DND-41 (cell line): ENCODE measurements at places on chromosomes 11 and 22.

DNA sequence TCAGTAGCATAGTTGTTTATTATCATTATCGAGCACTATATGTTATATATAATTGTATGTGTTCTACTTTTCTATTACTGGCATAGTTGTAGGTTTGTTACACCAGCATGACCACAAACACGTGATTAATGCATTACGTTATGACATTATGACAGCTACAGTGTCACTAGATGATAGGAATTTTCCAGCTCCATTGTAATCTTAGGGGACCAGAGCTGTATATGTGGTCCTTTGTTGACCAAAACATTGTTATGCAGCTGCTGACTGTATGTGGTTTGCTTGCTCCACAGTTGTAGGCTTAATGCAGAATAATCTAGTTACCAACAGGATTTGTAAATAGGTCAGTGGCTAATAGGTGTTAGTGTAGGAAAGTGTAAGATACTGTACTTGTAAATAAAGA lies 66.1 kb downstream of the HSD17B12 start:
- DNase-seq = no peak

- DNase-seq = no peak
These were observed 90.0 kb downstream of the GRIK4 start for GRCh38 chr11:120601536-120601935.

DNA sequence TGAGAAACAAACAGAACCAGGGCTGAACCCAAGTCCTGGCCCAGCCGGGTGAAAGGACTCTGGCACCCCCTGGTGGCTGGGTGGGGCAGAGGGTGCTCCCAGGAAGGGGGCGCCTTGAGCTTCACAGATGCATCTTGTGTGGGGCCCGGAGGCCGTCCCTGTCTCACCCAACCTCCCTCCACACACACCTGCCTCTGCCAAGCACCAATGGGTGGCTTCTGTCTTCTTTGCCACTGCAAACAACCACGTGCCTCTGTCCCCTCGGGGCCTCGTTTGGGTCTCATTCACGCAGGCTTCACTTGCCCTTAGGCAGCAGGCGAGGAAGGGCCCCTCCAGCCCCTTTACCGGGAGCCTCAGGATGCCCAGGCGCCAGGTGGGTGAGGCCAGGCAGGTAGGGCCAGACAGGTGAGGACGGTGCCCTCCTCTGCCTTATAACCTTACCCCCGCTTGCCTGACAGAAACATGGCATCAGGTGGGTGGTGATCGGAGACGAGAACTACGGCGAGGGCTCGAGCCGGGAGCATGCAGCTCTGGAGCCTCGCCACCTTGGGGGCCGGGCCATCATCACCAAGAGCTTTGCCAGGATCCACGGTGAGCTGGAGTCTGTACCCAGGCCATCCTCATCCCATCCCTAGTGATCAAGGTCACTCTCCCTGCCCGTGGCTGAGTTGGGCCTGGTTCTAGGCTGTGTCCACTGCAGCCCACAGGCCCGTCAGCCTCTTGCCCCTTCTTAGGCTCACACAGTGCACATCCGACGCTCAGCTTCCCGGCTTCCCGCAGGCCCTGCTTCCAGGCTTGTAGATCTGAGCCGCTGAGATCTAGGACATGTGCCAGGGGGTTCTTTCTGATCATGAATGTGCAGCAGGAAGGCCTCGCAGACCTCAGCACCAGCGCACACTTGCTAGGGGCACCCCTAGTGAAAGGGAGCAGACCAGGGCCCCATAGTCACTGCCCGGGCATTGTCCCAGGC lies 17.2 kb downstream of the POLR3H start:
- peak; percentile 62 for DNase-seq

- no peak for DNase-seq
These were observed 601.0 kb upstream of the KIRREL3 start for GRCh38 chr11:127601578-127601977.

- no peak for DNase-seq
These were observed 33.3 kb upstream of the BIRC3 start for GRCh38 chr11:102284008-102284407.

- DNase-seq = no peak
These were observed 35.3 kb upstream of the FCHSD2 start for GRCh38 chr11:73177380-73177777.

GRCh38 chr11:120814531-120815318 lies 209.2 kb upstream of the TBCEL start:
- DNase-seq = no peak

- no peak for DNase-seq
These were observed 4.9 kb upstream of the EI24 start for GRCh38 chr11:125564357-125564756.

DNA sequence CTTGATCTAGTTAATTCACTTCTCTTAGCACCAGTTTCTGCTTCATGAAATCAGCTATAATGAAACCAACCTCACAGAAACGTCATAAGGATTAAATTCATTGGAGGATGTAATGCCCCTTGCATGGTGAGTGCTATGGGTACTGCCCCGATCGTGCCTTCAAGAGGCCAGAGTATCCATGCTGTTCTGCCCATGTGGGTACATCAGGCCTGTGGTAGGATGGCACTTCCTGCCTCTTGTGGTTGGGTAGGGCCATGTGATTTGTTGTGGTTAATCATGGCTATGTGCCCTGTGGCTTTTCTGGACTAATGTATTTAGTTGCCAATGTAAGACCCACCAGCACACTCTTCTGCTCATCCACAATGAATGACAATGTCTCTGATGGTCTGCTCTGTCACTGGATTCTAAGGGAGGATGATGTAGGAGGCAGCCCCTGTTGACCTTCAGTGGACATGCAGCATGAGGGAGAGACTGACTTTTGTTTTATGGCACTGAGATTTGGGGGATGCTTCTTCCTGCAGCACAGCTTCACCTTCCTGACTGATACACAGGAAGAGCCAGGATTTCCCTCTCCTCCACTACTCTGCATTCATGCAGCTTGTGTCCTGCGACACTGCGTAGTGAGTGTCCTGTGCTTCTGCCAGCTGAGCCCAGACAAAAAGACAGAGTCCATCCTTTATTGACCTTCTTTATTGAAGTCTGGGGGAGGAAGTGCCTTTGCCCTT lies 66.2 kb downstream of the DHCR7 start:
- DNase-seq = no peak

GRCh38 chr11:28323621-28324020 lies 215.4 kb downstream of the METTL15 start:
- DNase-seq = no peak

DNA sequence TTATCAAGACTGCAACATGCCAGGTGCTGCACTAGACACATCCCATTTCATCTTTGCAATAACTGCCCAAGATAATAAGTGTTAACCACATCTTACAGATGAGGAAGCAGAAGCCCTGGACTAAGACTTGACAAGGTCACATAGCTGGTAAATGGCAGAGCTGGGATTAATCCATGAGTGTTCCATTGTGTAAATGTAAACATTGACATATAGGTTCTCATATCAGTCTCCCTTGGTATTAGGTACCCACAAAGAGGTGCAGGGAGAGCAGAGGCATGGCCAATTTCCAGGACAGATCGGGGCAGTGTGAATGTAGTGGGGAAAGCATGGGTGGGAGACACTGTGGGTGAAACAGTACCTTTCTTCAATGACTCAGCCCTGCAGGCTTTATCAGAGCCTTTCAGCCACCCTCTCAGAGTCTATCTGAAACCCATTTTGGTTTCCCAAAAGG lies 17.9 kb downstream of the MICAL2 start:
- DNase-seq = no peak

- no peak for DNase-seq
These were observed 122.2 kb downstream of the PLEKHA7 start for GRCh38 chr11:16891964-16892363.

- no peak for DNase-seq
These were observed 215.0 kb downstream of the NXPE2 start for GRCh38 chr11:114893329-114893728.

- DNase-seq = no peak
These were observed 58.7 kb upstream of the TNRC6B start for GRCh38 chr22:40118979-40119378.

GRCh38 chr22:22593964-22594656 lies 35.0 kb upstream of the PRAME start:
- peak; percentile 75 for DNase-seq

DNA sequence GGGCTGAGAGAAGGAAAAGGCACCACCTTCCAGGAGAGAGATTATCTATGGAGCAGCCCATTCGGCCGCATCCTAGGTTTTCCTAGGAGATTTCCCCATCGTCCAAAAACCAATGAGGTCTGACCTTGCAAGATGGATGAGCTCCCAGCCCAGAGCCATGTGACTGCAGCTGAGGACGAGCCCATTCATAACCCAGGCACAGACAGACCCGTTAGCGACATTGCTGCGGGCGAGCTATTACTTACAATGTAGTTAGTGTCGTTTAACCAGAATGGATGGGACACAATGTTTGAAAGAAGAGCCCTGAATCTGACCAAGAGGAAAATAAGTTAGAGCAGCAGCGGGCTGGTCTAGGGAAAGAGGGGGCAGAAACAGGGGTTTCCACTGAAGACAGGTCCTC lies 395.9 kb upstream of the CADM1 start:
- no peak for DNase-seq

DNA sequence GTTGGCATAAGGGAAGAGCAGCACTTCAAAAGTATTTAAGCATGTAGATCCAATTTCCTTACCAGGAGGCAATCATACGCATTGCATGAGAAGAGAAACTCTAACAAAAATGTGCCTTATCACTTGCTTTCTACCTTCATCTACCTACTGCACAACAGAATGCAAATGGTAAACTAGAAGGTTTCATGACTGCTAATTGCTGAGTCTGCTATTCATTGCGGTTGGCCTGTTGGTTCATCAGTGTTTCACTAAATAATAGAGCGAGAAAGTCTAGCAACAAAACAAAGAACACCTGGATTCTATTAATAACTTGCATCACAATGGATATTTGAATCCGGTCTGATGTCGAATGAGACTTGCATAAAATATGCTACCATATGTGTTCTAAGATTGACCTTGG lies 229.0 kb downstream of the OPCML start:
- no peak for DNase-seq

- DNase-seq = no peak
These were observed 6.6 kb upstream of the OR4B1 start for GRCh38 chr11:48210052-48210451.

- no peak for DNase-seq
These were observed 117.3 kb downstream of the RASSF10 start for GRCh38 chr11:13126430-13126829.

DNA sequence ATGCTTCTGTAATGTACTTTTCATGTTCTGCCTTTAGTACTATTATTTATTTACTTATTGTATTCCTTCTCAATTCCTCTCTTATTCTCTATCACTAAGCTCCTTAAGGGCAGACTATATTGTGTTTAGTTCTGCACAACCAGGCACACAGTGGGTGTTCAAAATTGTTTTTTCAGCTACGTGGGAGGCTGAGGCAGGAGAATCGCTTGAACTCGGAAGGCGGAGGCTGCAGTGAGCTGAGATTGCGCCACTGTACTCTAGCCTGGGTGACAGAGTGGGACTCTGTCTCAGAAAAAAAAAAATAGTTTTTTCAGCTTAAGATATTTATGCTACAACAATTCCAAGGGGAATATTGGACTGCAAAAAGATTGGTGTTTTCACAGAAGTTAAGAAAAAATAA lies 17.4 kb upstream of the DDX17 start:
- no peak for DNase-seq

GRCh38 chr11:32244453-32244852 lies 153.6 kb downstream of the RCN1 start:
- no peak for DNase-seq

DNA sequence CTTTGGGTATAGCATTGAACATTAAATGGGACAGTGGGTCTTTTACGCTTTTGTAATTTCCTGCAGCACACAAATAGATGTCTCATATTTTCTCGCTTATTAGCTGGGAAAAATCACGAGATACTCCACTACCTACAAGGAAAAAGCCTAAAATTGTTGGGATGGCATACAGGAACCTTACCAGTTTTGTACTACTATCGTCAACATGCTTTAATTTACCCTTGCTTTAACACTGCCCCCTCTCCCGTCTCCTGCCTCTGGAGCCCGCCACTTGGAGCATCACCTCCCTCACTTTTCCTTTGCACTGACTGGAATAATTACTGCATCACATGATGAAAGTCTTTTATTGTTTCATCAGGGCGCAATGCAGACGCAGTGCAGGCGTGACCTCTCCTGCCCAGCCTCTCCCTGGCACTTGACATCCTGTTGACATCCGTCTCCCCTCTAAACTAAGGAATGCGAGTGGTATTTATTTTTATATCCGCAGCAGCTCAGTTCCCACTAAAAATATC lies 1.0 kb upstream of the FNBP4 start:
- DNase-seq = peak; percentile 52

DNA sequence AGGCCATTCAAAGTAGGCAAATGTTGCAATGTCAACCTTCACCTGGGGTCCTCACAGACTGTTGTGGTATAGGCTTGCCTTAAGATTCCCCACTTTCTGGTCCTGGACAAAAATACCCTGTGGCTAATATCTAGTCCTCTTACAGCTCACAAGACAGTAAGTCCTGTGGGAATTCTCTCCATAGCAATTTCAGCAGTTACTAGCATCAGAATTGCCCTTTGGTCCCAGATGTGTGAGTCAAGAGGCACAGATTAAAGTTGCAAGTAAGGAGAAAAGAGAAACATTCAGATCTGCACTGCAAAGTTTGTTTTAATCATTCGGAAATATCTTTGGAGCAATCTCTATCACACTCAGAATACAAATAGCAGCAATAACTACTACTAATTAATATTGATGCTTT lies 420.2 kb downstream of the NTM start:
- DNase-seq = no peak

GRCh38 chr11:130839981-130840666 lies 76.2 kb downstream of the SNX19 start:
- no peak for DNase-seq

DNA sequence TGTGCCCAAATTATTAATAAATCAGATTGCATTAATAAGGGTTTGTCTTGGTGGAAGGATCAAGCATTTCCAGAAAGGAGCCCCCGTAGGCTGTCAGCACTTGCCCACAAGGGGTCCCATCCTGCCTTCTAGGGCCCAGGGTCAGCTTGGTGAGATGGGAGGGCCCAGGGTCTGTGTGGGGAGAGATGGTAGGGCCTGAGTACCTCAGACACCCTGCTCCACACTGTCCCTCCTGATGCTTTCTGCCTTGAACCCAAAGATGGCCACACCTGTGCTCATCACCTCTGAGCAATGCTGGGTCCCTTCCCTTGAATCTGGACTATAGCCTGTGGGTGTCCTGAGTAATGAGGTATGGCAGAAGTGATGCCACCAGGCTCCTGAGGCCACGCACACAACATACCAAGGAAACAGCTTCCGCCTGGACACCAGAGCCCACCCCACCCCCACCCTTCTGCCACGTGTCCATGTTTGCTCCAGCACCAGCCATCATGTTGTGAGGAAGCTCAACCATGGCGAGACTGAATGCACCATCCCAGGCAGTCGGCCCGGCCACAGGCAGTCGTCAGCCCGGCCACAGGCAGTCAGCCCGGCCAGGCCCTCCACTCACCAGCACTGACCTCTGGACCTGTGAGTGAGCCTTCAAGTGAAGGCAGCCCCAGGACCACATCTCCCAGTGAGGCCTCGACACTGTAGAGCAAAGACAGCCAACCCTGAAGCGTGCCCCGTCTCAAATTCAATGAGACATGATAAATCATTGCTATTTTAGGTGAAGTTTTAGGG lies 6.8 kb downstream of the BET1L start:
- DNase-seq = no peak

GRCh38 chr11:113487622-113488021 lies 12.4 kb upstream of the DRD2 start:
- no peak for DNase-seq

- no peak for DNase-seq
These were observed 313.8 kb downstream of the LARGE1 start for GRCh38 chr22:33606504-33606903.
